ENCODE measurements at places on chromosomes 6 and 20.

GRCh38 chr6:113927001-113927400, 43.9 kb downstream of the HDAC2 start:
- DNase-seq: no peak

DNA sequence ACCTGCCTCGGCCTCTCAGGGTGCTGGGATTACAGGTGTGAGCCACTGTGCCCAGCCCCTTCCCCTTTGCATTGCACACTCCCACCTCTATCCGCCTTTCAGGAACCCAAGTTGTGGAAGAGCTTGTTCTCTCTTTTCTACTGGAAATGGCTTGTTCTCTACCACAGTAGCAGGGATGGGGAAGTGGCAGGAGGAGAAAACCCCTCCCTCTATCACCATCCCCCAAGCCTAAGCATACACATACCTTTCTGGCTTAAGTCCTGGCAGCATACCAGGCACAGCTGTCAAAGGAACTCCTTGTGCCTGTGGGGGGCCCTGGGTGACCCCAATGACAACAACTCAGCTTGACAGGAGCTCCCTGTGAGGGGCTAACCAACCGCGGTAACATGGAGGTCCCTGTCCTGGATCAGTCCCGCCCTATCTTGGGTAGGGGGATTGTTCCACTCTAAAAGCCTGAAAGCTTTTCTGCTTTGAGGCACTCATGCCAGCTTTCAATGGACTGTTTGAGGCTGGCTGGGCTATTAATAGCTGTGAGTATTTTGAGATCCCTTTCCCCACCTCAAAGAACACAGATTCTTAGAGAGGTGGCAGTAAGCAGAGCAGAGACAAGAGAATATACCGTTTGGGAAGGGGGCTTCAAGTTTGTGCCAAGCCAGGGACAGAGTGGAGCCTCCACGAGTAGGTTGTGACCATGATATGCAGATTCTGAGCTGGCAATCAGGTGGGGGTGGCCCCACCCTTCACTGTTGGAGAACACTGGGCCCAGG, 2.3 kb downstream of the KLHDC3 start:
- no peak for DNase-seq

- DNase-seq: no peak
These were observed 417 bp downstream of the VAPB start for GRCh38 chr20:58389324-58389967.

- DNase-seq: no peak
These were observed 5.1 kb downstream of the UBE2C start for GRCh38 chr20:45817376-45818194.

DNA sequence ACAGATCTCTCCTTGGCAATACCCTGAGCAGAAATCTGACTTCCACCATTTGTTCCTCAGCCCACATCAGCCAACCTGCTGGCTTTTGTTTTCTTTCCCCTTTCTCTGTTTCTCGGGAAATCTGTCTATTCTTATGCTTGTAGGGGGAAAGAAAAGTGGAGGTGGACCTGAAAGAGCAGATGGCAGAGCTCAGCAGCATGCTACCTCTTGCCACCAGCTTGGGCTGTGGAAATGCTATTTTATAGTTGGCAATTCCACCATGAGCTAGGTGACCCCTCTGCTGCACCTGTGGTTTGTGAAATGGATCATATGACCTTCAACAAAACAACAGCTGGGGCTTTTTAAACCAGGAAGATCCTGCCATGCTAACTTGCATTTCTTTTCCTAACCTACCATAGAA, 6.8 kb upstream of the SPATS1 start:
- DNase-seq: no peak

DNA sequence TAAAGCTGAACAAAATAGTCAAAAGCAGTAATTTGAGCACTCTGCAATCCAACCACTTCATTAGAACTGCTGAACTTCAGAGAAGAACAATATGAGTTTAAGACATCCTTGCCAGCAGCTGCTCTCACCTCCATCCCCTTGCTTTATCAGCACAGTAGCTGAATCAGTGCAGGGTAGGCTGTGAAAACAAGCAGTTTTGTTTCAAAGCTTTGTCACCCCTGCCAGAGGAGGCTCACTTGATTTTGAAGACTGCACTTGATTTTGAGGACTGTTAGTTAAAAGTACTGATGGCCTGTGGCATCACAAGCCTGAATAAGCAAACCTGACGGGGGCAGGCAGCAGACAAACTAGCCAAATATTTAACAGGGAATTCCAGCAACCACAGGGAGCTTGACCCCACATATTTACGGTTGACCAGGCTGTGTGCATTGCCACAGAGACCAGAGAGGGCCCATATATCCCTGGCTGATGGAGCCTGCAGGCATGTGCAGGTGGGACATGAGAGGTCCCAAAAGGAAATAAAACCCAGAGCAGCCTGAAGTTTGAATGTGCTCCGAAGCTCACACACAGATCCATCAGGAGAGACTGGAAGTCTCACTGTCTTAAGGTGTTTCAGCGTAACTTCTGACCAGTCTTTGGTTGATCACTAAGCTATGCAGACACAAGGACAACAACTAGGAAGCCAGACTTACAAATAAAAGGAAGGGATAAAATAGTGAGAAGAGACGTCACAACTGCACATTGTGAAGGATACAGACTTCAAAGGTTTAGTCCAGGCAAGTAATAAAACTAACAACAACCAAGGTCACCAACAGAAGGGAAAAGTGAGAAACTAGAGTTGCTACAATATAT, 97.4 kb downstream of the PDSS2 start:
- no peak for DNase-seq

DNA sequence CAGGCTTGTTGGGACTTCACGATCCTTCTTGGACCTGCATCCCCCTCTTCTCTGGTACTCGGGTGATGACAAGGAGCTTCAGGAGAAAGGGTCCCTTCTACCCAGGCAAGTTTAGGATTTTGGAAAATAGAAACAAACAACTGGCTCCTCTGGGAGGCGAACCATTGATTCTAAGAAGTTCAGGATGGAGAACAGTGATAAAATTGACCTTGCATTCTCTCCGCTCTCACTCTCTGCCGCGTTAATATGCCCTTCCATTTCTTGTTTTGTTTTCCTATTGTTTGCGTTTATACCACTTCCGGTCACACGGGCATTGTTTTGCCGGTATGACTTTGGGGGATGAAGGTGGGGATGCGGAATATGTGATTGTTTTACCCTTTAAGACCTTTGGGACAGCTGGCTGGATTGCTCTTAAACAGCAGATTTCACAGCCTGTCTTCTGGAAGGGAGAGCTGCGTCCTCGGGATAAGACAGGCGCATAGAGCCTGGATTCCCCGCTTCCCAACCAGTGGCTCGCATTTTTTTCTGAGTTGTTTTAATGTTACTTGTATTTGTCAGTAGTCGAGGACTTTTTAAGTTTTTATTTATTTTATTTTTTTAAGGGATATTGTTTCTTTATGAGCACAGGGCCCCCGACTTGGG, 144.3 kb upstream of the ZNF184 start:
- DNase-seq: no peak

DNA sequence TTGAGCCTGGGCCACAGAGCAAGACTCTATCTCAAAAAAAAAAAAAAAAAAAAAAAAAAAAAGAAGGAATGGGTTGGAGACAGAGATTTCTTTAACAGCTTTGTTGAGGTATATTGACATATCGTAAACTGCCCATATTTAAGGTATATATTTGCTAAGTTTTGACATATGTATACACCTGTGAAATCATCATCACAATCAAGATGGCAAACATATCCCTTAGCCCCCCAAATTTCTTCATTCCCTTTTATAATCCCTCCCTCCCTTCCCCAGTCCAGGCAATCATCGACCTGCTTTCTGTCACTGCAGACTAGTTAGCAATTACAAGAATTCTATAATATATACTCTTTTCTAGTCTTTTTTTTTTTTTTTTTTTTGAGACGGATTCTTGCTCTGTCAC, 29.0 kb downstream of the SERPINB1 start:
- no peak for DNase-seq

GRCh38 chr6:52317841-52318581, 33.5 kb upstream of the MCM3 start:
- no peak for DNase-seq

GRCh38 chr6:149905911-149906371, 8.0 kb upstream of the RAET1E start:
- DNase-seq: no peak

- no peak for DNase-seq
These were observed 29.3 kb upstream of the EZR start for GRCh38 chr6:158848490-158848895.

GRCh38 chr20:46903937-46904336, 9.3 kb downstream of the EYA2 start:
- no peak for DNase-seq

DNA sequence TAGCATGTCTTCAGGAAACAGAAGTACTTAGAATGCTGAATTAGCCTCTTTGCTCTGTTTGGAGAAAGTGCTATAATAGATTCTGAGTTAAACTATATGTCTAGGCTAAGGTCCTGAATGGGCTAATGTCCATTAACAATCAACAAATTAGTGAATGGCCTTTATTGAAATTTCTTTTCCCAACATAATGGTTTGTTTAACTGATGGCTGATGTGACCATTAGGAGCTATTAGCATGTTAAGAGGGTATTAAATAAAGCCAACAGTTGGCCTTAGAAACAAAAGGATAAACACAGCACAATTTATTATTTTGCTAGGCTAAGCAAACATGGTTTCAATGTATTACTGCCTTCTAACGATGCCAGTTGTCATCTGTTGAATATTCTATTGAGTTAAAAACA, 234.3 kb upstream of the HS3ST5 start:
- no peak for DNase-seq

DNA sequence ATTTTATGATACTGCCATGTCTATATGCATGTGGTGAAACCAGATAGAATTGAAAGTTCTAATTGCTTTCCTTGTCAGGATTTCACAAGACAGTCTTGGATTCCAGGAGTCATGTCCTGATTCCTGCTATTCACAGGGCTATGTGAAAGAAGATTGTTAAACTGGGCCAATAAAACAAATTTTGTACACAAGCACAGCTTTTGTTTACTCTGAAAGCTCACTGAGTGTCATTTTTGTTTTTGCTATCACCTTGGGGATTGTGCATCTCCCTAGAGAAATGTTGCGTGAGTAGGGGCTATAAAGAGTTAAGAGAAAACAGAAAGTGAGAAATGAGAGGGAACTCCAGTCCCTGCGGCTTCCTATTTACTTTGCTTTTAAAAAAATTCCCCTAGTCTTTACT, 627.5 kb downstream of the PKHD1 start:
- DNase-seq: no peak

DNA sequence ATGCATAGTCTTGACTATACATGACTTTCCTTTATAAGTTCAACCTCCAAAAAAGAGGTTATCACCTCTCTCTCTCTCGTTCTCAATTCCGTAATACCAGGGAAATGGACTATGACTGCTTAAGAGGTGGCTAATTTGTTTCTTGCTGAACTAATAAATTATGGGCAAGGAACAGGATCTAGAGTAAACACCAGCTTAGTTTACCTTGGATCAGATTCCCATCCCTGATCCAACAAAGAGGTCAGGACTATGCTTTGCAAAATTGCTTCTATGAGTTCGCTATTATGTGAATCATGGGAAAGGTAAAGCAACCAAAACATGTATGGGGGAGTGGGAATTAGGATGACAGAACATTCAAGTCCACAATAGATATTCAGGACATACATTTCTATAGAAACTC, 630.7 kb downstream of the HACE1 start:
- no peak for DNase-seq

DNA sequence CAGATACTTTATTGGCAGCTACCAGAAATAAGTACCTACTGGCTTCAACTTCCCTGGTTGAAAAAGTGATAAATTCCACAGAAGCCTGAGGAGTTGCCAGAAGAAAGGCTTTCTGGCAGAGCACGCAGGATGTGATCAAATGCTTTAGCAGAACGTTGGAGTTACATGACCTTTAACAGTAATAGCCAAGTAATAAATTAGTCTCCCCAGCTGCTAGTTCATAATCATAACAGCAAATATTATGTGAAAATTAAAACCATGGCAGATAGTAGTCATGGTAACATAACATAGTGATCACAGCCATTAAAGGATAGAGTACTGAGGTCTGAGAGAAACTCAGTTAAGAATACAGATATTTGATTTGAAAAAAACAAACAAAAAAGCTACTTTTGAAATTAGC, 567.7 kb downstream of the ADGRB3 start:
- no peak for DNase-seq

GRCh38 chr20:46362921-46363867, 43.2 kb downstream of the ELMO2 start:
- DNase-seq: no peak

DNA sequence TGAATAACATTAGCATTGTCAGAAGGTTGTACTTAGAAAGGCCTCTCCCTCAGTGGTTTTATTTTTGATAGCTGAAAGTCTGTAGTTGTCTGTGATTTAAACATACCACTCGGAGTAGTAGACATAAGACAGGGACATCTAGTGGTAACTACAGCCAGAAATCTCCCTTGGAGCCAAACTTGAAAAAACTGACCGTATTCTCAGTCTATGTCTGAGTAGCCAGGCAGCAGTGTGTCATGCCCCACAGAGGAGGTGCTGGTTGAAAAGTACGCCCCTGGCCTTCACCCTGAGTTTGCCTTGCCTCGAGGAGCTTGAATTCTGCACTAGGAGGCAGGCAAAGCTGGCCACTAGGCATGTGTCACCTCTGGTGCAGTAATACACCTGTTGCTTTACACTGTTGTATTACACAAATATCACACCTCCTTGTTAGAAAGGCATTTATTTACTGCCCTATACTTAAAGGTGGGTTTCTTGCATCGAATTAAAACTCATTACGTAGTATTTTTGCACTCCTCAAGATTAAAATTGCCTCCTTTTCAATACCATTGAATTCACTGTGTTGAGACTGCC, 20.8 kb downstream of the ZBTB2 start:
- no peak for DNase-seq

- no peak for DNase-seq
These were observed 168.0 kb upstream of the ID4 start for GRCh38 chr6:19669206-19669605.

DNA sequence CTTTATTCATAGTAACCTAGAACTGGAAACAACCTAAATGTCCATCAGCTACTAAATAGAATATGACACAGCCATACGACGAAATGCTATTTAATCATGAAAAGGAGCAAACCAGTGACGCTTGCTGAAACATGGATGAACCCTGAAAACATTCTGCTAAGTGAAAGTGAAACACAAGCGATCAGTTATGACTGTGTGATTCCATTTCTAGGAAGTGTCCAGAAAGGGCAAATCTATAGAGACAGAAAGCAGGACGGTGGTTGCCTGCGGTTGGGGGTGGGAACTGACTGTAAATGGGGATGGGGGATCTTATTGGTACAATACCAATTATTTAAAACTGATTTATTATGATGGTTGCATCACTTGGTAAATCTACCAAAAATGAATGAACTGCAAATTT, 126.8 kb downstream of the IPCEF1 start:
- no peak for DNase-seq

DNA sequence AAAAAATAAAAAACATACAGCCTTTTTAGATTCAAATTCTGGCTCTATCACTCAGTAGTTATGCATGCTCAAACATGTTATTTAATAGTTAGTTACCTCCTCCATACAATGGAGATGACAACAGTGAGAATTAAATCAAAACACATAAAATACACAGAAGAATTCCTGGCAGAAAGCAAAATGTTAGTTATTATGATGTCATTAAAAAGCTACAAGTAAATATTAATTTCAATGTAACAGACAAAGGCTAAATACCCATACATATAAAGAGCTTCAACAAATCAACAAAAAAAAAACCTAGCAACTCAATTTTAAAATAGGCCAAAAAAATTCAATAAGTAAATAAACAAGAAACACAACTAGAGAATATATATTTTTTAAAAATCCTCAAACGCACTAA, 21.4 kb downstream of the PLN start:
- no peak for DNase-seq

Measured in epithelial cell of prostate (primary cell).